ENCODE measurements at places on chromosomes 2 and 18.

GRCh38 chr18:42675810-42676209 lies 439.7 kb downstream of the RIT2 start:
- no peak for DNase-seq

- DNase-seq: no peak
Observed at GRCh38 chr2:120739438-120740090, 3.9 kb downstream of the GLI2 start.

DNA sequence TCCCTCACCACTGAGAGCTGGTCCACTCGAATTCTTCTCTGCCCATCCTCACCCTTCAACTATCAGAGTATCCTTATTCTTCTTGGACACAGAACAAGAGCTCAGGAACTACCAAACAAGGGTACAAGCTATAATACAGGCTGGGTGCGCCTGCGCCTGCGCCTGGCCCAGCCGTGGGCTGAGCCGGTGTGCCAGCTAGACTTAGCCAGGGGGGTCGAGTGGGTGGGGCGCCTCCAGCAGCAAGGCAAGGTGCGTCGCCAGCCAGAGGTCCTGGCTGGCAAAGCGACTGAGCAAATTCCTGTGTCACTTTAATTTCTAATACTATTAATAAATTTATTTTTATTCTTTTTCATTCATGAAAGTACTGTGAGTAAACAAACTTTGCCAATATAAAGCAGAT lies 1072.6 kb upstream of the PIK3C3 start:
- no peak for DNase-seq

DNA sequence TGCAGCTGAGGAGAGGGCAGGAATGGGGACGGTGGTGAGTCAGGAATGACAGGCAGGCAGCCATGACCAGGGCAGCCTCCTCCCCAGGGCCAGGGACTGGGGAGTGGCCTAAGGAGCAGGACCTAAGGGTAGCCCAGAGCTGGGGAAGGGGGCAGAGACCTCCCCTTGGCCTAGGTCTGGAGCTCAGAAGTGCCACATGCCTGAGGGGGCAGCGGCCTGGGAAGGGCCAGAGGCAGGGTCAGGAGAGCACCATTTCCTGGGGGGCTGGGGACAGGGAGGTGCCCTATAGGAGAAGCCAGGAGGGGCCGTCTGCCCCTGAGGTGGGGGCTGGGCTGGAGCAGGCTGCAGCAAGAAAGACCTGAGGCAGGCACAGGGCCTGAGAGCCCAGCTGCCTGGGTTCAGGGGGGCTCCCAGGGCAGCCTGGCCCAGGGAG lies 20.9 kb downstream of the CFLAR start:
- DNase-seq: no peak

- DNase-seq: no peak
Observed at GRCh38 chr2:236499691-236500578, 69.7 kb upstream of the ACKR3 start.

DNA sequence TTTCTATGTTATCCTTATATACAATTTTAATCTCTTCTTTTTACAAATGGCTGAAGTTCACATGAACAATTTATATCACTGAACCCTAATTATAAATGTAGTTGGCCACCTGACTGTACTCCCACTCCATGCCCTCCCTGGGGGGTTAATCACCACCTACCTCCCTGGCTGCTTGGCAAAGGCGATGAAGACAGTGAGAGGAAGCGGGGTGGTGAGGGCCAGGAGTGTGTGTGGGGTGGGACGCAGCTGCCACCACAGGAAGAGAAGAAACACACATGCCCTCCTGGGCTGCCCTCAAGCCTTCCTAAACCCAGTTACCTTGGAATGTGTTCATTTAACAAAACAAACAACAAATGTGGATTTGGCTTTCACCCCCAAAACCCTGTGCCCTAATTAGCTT lies 87.0 kb upstream of the REV1 start:
- no peak for DNase-seq

DNA sequence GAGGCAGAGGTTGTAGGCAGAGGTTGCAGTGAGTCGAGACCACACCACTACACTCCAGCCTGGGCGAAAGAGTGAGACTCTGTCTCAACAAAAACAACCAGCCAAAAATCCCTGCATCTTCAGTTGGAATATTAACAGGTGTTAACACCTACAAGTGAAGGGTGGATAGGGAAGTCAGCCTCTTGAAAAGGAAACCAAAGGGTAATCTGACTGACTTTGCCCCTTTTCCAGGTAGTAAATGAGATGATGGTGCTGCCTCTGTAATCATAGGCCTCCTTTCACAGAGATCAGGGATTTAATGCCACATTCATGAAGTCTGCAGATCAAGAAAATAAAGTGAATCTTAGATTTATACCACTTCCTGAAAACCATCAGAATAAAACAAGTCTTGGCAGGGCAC lies 133.6 kb downstream of the GALNT1 start:
- DNase-seq: no peak

GRCh38 chr2:234869969-234870368 lies 81.8 kb upstream of the SH3BP4 start:
- DNase-seq: no peak

DNA sequence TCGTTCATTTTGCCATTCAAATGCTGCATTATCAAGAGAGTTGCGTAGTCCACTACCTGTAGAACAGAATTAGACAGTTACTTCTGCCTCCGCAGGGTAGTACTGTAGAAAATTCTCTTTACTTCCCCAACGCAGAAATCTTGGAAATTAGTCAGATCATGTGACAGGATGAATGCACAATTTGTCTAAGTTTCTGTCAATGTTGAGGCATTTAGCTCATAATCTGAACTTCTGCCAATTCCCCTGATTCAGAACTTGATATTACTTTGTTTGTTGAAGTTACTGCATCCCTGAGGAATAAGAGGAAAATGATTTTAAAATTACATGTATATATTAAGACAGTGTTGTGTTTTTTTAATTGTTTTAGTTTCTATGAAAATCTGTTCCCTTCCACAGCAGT lies 83.4 kb downstream of the TTC27 start:
- no peak for DNase-seq

GRCh38 chr2:29033172-29033571 lies 41.2 kb downstream of the PCARE start:
- no peak for DNase-seq

DNA sequence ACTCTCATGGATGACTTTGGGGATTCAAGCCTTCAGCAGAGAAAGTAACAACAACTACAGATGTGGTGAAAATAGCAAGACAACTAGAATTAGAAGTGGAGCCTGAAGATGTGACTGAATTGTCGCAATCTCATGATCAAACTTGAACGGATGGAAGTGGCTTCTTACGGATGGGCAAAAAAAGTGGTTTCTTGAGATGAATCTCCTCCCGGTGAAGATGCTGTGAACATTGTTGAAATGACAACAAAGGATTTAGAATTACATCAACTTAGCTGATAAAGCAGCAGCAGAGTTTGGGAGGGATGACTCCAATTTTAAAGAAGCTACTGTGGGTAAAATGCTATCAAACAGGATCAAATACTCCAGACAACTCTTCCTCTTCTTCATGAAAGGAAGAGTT lies 43.1 kb downstream of the AAK1 start:
- no peak for DNase-seq

- DNase-seq: no peak
Observed at GRCh38 chr18:70284976-70285620, 3.7 kb upstream of the SOCS6 start.

DNA sequence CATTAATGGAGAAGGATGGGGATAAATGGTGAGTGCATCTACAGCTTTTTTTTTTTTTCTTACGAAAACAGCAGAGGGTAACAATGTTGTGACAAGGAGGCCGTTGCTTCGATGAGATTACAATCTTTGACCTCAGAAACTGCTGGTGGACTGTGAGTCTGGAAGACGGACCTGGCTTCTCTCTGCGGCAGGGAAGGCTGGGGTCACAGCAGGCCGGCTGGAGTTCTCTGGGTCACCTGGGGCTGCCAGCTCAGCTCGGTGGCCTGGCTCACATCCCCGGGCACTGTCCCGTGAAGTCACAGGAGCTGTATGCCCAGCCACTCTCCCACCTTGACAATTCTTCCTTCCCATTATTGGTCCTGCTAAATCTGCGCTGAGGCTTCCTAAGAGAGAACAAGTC lies 160.8 kb downstream of the ACKR3 start:
- DNase-seq: no peak

- DNase-seq: no peak
Observed at GRCh38 chr2:65404988-65405697, 27.3 kb downstream of the SPRED2 start.

DNA sequence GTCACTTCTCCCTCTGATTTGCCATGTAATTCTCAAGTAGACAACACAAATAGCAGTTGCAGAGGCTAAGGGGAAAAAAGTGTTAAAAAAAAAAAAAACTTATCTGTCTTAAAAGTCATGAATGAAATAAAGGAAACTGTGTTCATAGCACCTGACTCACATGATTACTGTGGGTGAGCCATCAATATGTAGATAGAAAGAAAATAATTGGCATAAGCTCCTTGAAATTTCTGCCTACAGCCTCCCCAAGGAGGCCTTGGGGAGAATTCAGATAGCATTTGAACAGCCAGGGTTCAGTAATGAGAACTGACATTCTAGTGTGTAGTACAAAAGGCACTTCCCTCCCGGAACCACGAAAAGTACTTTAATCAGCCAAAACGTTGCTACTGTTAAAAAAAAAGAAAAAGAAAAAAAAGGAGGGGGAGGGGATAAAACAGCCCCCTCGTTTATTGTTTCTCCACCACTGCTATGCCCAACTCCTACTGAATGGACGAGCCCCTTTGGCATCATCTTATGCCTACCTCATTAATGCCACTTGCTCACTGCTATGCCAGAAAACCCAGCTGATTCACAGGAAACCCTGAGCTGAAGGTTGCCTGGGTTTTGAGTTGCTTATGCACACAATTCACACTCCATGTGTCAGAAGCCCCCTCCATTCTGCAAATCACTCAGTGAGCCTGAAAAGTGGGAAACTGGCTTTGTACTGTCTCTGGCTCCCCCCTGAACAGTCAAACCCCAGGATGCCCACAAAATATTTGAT lies 65.5 kb upstream of the KLF7 start:
- no peak for DNase-seq

DNA sequence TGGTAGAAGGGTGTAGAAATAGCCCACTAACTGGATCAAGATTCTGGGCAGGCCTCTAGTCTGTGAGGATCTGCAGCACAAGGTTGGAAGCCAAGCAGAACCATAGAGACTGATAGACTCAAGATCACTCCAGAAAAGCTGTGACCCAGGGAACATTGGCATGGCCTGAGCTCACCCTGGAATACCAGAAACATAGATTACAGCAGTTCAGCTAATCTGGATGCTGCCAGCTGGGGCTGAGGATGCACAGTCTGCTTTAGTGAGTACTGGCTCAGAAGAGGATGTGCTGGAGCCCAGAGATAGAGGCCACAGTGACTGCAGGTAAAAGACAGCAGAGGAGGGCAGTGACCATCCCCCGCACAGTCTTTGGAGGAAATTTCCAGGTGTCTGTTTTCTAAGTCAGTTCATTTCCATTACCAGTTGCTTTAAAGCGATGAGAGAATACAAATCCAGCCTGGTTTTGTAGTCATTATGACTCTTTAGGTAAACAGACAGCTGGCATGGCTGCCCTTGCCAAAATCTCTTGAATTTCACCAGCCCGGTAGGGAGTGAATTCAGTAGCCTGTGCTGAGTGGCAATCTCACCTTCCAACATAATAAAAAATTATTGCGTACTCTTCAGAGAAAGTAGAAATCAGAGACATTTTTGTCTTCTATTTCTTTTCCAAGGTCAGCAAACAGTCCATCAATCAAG lies 119.2 kb downstream of the ANTXR1 start:
- no peak for DNase-seq

- DNase-seq: no peak
Observed at GRCh38 chr2:240604291-240604938, 17.9 kb downstream of the CAPN10 start.

GRCh38 chr18:77607087-77607486 lies 357.4 kb downstream of the GALR1 start:
- no peak for DNase-seq

DNA sequence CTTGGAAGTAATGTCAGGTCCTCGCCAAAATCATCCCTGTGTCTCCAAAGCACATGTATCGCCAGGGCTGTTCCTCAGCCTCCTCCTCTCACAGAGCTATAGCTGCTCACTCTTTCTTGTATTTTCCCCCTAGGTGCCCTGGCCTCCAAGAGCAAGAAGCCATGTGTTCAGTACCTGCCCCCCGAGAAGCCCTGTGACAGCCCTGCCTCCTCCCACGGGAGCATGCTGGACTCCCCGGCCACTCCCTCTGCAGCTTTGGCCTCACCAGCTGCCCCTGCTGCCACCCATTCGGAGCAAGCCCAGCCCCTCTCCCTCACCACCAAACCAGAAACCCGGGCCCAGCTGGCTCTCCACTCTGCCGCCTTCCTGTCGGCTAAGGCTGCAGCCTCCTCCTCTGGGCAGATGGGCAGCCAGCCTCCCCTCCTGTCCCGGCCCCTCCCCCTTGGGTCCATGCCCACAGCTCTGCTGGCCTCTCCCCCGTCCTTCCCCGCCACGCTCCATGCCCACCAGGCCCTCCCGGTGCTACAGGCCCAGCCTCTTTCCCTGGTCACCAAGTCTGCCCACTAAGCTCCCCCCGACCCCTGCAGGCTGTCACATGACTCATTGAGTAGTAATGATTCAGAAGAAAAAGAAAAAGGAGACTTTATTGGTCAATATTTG lies 18.8 kb downstream of the TGOLN2 start:
- no peak for DNase-seq

GRCh38 chr2:42086500-42086953 lies 38.7 kb downstream of the PKDCC start:
- DNase-seq: no peak

DNA sequence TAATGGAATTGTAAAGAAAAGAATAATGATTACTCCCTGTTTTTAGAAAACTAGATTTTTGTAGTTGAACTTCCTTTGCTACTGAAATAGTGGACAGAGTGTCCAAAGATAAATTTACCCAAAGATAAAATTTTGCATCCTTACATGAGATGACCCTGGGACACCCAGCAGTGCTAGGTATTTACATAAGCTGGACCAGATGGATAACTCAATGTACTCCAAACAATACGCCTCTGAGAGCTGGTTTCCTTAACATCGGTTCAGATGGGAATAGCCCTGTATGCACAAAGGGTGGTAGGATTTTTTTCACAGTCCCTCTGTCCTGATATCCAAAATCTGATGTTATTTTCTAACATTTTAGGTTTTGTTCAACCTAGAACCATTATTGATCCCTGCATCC lies 432.1 kb upstream of the ID2 start:
- no peak for DNase-seq

DNA sequence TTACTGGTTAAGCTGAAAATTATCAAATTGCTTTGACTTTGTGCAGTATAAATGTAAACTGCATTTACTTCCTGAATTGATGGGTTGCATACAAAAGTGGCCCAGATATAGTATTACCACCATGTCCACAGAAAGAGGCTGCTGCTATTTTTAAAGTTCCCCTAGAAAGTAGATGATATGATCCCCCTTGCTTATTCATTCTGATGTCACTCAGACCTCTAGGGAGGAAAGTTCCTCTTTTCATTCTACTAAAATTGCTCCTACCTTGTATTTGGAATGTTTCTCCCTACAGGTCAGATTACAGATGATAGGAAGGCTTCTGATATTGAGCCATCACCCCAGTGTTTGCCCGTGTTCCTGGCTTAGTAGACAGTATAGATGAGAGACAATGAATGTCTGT lies 247.6 kb upstream of the TNP1 start:
- no peak for DNase-seq

GRCh38 chr2:165572151-165572550 lies 102.7 kb downstream of the CSRNP3 start:
- no peak for DNase-seq
